ENCODE measurements at places on chromosomes 6 and 20. TPM values are rescaled to one million over a fixed set of nuclear protein-coding genes. Genes with fewer than 3 reads are reported as not detected.

DNA sequence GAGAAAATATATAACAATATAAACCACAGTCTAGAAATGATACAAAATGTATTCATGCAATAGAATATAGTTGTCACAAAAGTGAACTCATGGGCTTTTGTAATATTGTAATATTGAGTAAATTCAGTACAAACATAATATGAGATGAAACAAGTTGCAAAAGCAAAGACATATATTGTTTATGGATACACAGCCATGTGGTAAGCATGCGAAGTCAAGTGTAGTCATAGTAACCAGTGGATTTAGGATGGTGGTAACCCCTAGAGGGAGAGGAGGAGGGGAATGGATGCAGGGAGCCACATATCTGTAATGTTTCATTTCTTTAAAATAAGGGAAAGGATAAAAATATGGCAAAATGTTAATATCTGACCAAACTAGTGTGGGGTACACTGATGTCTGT is 47.3 kb downstream of the ARMC2 start:
- DNase-seq: no peak
- peaks cover 19% of the 10 kb centered on the region for H3K4me1 ChIP-seq

GRCh38 chr6:130928158-130928912 is 101.1 kb downstream of the SMLR1 start:
- H3K36me3 ChIP-seq: no peaks in the 10 kb centered on the region
- no peak for DNase-seq
- no peak overlapping the region for H3K27ac ChIP-seq
- peaks cover 9% of the 10 kb centered on the region for H3K4me1 ChIP-seq
- no peaks in the 10 kb centered on the region for H3K27me3 ChIP-seq
- H3K4me3 ChIP-seq: no peak overlapping the region

- H3K27ac ChIP-seq: no peak overlapping the region
- no peaks in the 10 kb centered on the region for H3K36me3 ChIP-seq
- peaks cover 20% of the 10 kb centered on the region for H3K27me3 ChIP-seq
- no peak for DNase-seq
These were observed 44.0 kb upstream of the SLC22A16 start for GRCh38 chr6:110520209-110520965.

DNA sequence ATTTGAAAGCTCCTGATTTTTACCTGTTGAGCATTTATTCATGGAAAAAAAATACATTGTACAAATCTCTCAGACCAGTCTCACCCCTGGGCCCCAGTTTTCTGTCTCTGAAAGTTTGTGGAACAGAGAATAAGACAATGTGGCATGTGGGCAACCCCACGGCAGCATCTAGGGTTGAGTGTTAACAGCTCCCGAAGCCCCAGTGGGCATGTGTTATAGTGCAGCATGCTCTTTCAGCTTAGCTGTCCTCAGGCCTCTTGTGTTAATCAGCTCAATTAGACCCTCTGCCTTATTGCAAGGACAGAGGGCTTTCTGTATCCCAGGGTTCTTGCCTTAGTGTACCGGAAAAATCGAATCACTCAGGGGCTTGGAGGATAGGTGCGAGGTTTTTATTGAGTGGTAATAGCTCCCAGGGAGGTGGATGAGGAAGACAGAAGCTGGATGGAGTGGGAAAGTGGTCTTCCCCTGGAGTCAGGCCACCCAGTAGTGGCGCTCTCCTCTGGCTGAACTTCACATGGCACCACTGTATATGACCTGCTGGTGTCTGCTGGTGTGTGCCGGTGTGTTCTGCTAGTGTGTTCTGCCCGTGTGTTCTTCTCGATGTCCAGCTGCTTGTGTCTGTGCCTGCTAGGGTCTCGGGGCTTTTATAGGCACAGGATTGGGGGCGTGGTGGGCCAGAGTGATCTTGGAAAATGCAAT is 382.8 kb downstream of the EPM2A start:
- H3K27me3 ChIP-seq: no peaks in the 10 kb centered on the region
- H3K27ac ChIP-seq: no peak overlapping the region
- no peak overlapping the region for H3K4me3 ChIP-seq

TRIM40 gene
- not detected for total RNA-seq

- H3K4me1 ChIP-seq: no peaks in the 10 kb centered on the region
- no peaks in the 10 kb centered on the region for H3K27me3 ChIP-seq
- H3K27ac ChIP-seq: peak overlapping the region; percentile 66
- DNase-seq: no peak
- H3K36me3 ChIP-seq: no peaks in the 10 kb centered on the region
These were observed 825 bp upstream of the FAM135A start for GRCh38 chr6:70412252-70413113.

DNA sequence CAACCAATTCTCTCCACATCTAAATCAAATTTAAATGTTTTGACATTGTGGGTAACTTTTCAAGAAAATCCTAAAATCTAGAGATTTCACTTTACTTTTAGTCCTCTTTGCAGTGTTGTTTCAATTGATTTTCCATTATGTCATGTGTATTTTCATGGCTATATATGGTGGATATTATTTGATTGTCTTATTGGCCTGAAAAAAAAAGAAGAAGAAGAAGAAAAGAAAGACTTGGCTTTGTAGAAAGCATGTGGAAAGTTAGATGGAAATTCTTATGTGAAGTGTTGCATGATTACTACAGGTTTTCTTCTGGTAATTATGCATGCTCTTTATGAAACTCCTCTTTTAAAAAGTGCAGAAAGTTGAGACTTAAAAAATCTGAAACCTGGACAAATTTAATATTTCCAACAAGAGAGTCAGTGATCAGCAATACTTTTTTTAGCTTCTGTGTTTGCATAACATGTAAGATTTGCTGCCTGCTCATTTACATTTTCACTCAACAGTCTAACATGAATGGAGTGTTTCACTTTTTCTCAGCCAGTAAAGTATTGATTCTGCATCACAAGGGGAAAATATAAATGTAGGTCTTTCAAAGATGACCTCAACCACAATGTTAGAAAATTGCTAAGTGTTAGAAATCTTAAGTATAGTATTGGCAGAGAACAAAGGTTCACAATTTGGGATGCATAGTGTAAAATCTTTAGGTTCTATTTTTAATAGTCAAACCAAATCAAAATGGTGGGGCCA is 438.7 kb downstream of the BCKDHB start:
- DNase-seq: no peak
- H3K4me3 ChIP-seq: no peak overlapping the region
- H3K4me1 ChIP-seq: peaks cover 41% of the 10 kb centered on the region
- no peaks in the 10 kb centered on the region for H3K27me3 ChIP-seq

DNA sequence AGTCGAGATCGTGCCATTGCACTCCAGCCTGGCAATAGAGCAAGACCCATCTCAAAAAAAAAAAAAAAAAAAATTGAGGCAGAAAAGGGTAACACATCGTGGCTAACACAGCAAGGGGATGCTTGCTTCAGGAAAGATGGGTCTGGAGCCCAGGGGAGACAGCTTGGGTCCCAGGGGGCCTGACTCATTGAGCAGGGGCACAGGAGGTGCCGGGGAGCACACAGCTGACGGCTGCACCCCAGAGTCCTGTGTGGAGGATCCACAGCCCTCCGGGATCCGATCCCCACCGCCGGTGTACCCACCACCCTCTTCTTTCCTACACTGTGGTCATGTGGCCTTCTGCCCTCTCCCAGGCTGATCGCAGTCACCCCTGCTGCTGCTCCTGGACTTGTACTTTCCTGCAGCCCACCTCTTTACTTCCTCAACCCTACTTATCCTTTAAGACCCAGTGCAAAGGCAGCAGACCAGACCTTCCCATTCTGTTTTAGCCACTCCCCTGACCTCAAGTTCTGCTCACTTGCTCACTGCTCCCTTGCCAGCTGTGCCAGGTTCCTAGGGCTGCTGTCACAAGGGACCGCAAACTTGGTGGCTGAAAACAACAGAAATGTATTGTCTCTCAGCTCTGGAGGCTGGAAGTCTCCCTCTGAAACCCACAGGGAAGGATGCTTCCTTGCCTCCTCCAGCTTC is 17.6 kb upstream of the EZR start:
- H3K27me3 ChIP-seq: no peaks in the 10 kb centered on the region
- no peak overlapping the region for H3K27ac ChIP-seq
- DNase-seq: no peak
- no peaks in the 10 kb centered on the region for H3K4me1 ChIP-seq
- H3K4me3 ChIP-seq: no peak overlapping the region
- no peaks in the 10 kb centered on the region for H3K36me3 ChIP-seq

GRCh38 chr20:1874450-1875182 is 20.6 kb upstream of the SIRPA start:
- H3K4me1 ChIP-seq: no peaks in the 10 kb centered on the region
- H3K27ac ChIP-seq: no peak overlapping the region
- peak; percentile 45 for DNase-seq
- H3K36me3 ChIP-seq: no peaks in the 10 kb centered on the region
- no peak overlapping the region for H3K4me3 ChIP-seq
- H3K27me3 ChIP-seq: peaks cover 3% of the 10 kb centered on the region

KCNK5 gene
- total RNA-seq: 0.14 TPM

GRCh38 chr6:16711546-16712254 is 49.6 kb downstream of the ATXN1 start:
- peak overlapping the region; percentile 94 for H3K27ac ChIP-seq
- peaks cover 33% of the 10 kb centered on the region for H3K4me1 ChIP-seq
- no peaks in the 10 kb centered on the region for H3K27me3 ChIP-seq
- H3K36me3 ChIP-seq: no peaks in the 10 kb centered on the region
- no peak for DNase-seq

DNA sequence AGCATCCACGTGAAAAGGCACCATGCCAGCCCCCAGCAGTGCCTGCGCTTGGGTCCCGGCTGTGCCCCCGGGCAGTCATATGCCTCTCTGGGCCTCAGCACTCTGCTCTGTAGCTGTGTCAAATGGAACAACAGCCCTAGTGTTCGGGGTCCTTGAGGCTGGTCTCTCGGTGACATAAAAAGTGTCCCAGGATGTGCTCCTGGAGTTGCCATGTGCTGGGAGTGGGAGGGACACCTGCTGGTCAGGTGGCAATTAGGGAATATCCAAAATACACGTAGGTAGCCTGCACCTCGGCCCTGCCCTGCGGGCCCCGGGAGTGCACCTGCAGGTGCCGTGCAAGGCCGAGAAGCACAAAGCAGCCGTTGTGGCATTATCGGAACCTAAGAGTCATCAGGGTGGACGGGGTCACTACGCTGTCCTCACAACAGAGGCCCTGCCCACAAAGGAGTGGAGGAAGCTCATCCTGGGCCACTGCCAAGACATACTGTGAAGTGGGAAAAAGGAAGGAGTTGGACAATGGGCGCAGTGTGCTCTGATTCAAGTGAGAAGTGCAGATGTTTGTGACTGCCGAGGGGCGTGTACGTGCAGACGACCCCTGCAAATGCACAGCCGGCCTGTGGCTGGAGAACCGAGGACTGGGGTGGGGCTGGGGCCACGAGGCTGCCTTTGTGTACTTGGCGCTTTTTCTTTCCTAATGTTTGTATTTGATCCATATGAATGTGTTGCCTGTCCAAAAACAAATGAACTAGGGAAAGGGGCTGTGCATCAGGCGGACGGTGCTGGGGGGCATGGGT is 24.6 kb downstream of the SLCO4A1 start:
- no peaks in the 10 kb centered on the region for H3K36me3 ChIP-seq
- peaks cover 4% of the 10 kb centered on the region for H3K4me1 ChIP-seq
- peak; percentile 12 for DNase-seq

- no peak overlapping the region for H3K4me3 ChIP-seq
- no peaks in the 10 kb centered on the region for H3K27me3 ChIP-seq
- peak overlapping the region; percentile 21 for H3K27ac ChIP-seq
- peaks cover 18% of the 10 kb centered on the region for H3K4me1 ChIP-seq
These were observed 2.4 kb upstream of the GCNT2 start for GRCh38 chr6:10518557-10519407.

GRCh38 chr6:169296622-169297021 is 43.0 kb upstream of the THBS2 start:
- no peaks in the 10 kb centered on the region for H3K36me3 ChIP-seq
- DNase-seq: no peak
- H3K27ac ChIP-seq: no peak overlapping the region
- no peak overlapping the region for H3K4me3 ChIP-seq

ZSCAN23 gene
- total RNA-seq: 4.8 TPM

GRCh38 chr20:40763646-40764295 is 74.7 kb upstream of the MAFB start:
- H3K27ac ChIP-seq: no peak overlapping the region
- no peaks in the 10 kb centered on the region for H3K36me3 ChIP-seq
- H3K4me1 ChIP-seq: no peaks in the 10 kb centered on the region

GRCh38 chr6:155088856-155089255 is 93.7 kb downstream of the TIAM2 start:
- H3K4me1 ChIP-seq: peaks cover 23% of the 10 kb centered on the region
- no peak overlapping the region for H3K27ac ChIP-seq
- no peaks in the 10 kb centered on the region for H3K27me3 ChIP-seq
- DNase-seq: no peak

GRCh38 chr6:77462359-77463307 is 658 bp downstream of the HTR1B start:
- H3K4me1 ChIP-seq: peaks cover 24% of the 10 kb centered on the region
- H3K4me3 ChIP-seq: peak overlapping the region; percentile 84
- H3K27me3 ChIP-seq: no peaks in the 10 kb centered on the region
- peak overlapping the region; percentile 40 for H3K27ac ChIP-seq

- peak overlapping the region; percentile 97 for H3K27ac ChIP-seq
- peaks cover 23% of the 10 kb centered on the region for H3K4me1 ChIP-seq
- no peaks in the 10 kb centered on the region for H3K36me3 ChIP-seq
These were observed 23.8 kb upstream of the FAM50B start for GRCh38 chr6:3825331-3825831.

OR12D1 gene
- not detected for total RNA-seq

TSPO2 gene
- total RNA-seq: not detected

- no peaks in the 10 kb centered on the region for H3K36me3 ChIP-seq
- no peaks in the 10 kb centered on the region for H3K4me1 ChIP-seq
- H3K4me3 ChIP-seq: peak overlapping the region; percentile 76
- peak overlapping the region; percentile 63 for H3K27ac ChIP-seq
These were observed 937 bp downstream of the AKAP7 start for GRCh38 chr6:131136021-131136786.

Data from astrocyte (in vitro differentiated cells and primary cell).